GM10248 (cell line): ENCODE measurements at places on chromosomes 1 and 21.

- DNase-seq = no peak
Observed at GRCh38 chr21:29185172-29185571, 54.7 kb downstream of the MAP3K7CL start.

GRCh38 chr1:166471359-166471758 lies 304.6 kb upstream of the FAM78B start:
- no peak for DNase-seq

DNA sequence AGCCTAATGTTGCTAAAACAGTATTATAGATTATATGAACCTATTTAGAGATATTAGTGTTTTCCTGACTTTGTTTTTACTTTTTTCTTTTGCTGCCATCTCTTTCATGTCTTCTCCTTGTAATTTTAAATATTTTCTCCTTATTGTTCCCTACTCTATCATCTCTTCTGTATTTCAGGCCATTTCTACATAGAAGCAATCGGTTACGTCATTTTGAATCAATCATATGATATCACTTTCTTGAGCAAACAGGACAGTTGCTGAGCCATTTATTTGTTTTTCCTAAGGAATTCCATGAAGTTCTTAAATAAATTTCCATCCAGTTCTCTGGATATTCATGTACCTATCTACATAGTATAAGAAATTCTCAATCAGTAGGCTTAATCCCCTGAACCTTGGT lies 287.2 kb downstream of the NUF2 start:
- DNase-seq = no peak

- peak; percentile 55 for DNase-seq
Observed at GRCh38 chr21:36209626-36210171, 53.1 kb downstream of the DOP1B start.

GRCh38 chr1:52189898-52190480 lies 48.1 kb downstream of the ZFYVE9 start:
- DNase-seq = no peak

DNA sequence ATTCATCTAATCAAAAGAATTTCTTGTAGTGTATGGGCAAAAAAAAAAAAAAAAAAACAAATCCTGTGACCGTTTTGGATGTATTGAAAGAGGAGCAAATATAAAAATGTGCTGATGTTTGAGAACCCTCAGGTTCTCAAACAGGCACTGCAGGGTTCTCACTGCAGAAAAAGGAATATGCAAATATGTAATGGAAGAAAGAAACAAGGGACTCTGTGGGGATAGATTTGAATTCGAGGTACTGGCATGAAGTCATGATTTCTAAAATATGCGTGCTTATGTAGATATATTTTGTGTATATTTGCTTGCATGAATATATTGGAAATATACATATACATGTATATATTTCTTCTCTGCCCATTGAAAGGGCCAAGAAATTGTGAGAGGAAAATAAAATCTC lies 365.0 kb upstream of the RUNX1 start:
- no peak for DNase-seq

DNA sequence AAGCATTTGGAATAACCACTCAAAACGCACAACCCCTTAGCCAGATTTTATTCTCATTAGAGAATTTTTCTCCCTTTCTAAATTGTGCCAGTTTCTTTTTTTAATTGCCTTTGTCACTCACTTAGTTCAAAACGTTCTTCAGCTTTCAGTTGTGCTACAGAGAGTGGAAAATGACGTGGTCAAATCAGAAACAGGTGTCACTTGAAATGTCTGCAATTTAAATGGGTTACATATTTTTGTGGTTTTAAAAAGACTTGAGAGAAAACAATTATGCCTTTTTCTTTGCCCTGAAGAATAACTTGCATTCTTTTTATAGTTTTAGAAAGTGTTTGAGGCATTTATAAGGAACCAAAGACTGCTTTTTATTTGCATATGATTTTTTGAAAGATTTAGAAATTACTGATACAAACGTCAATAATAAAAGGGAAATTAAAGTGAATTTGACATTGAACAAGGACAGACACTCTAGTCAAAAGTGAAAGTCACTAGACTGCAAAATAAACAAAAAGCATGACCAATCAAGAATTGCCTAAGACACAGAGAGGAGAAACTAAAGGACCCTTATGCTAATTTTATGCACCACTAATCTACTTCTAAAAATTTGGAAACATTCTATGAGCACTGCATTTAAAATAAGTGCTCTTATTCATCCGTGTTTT lies 191.0 kb downstream of the TPR start:
- no peak for DNase-seq

DNA sequence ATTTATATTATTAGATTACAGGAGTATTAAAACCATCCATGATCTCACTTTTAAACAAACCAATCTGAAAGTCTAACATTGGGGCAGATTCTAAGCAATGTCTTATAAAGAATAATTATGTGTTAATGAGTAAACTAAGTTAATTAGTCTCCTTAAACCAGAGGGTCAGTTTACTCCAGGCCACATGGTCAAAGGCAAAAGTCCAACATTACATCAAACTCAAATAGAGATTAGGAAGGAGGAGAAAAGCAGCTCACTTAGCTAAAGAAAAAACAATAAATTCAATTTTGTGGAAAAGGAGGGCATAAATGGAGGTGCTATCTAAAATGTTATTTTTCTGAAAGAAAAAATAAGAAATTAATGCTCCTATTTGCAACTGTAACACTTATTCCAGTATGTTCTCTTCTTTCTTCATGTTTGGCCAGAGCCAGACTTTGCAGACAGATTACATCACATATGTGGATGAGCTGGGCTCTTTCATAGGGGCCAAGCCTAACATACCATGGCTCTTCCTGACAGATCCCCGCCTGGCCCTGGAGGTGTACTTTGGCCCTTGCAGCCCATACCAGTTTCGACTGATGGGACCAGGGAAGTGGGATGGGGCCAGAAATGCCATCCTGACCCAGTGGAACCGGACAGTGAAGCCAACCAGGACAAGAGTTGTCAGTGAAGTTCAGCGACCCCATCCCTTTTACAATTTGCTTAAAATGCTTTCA lies 24.3 kb upstream of the FMO2 start:
- no peak for DNase-seq

DNA sequence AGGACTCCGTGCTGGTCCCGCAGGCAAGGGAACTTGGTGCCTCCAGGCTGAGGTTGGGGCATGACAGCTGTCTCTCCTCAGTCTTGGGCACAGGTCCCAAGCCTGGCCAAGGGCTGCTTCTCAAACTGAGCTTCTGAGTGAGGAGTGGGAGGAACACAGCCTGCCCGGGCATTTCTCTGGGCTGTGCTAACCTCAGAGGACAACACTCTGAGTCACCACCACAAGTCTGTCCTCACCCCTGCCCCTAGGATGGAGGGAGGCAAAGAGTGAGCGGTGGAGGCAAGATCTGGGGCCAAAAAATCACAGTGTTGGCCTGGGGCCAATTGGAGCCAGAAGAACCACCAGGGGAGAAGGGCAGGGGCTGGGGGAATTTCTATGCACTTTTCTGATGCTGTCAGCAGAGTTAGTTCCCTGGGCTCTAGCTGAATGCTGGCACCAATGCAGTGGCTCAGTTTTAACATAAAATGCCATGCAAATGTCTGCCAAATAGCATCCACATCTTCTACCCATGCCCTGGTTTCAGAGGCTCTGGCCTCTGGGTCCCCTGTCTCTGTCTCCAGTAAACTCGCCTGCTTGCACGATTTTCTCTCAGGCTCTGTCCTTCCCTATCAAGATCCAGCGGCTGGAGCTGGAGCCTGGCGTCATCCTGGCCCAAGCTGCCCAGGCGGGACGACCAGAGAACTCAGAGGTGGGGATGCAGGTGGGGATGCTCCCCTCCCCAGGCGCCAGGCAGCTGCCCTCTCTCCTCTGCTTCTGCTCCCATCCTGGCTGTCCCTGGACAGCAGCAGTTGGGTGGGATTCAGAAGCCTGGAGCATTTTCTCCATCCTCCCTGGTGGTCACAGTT lies 11.0 kb upstream of the CDK18 start:
- DNase-seq = no peak

DNA sequence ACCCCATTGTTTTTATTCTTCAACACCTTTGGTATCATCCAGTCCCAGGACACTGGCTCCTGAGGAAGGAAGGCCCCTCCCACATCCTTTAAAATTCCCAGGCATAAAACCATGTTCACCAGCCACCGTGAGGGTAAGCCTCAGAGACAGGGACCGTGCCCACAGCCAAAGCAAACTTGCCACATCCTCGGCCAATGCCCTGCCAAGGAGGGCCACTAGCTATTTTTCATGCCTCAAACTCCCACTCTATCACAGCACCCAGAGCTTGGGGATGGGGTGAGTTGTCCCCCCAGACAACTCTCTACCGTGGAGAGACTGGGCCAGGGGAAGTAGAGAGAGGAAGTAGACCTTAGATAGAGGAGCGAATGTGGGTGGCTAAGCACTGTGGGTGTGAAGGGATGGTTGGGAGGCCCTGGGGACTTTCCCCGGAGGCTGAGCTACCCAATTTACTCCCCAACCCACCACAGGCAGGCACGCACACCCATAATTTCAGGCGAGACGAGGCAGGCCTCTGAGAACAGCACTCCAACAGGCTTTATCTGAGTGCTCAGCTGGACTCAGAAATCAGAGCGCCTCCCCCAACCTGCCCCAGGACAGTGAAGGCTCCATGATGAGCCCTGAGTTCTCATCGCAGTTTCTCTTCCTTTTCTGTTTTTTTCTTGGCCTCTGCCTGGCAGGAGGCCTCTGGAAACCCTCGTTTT lies 15.9 kb upstream of the BTG2 start:
- peak; percentile 87 for DNase-seq

DNA sequence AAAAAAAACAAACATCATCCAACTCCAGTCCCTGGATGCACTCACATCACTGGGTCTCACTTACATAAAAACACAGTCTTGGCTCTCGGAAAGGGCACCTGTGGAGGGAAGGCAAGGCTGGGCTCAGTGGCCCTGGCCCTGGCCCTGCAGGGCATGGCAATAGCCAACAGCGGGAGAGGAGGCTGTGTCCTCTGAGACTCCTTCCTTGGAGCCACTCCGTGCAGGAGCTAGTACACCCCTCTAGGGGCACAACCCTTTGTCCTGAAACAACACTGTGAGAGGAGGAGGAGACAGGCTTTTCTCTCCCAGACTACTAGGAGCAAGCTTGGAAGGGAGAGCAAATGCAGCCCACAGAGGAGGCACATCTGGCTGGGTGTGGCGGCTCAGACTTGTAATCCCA lies 28.0 kb downstream of the URB1 start:
- no peak for DNase-seq

GRCh38 chr1:4253935-4254334 lies 353.9 kb upstream of the C1orf174 start:
- DNase-seq = no peak

GRCh38 chr1:198167436-198167934 lies 10.7 kb downstream of the NEK7 start:
- DNase-seq = peak; percentile 17

DNA sequence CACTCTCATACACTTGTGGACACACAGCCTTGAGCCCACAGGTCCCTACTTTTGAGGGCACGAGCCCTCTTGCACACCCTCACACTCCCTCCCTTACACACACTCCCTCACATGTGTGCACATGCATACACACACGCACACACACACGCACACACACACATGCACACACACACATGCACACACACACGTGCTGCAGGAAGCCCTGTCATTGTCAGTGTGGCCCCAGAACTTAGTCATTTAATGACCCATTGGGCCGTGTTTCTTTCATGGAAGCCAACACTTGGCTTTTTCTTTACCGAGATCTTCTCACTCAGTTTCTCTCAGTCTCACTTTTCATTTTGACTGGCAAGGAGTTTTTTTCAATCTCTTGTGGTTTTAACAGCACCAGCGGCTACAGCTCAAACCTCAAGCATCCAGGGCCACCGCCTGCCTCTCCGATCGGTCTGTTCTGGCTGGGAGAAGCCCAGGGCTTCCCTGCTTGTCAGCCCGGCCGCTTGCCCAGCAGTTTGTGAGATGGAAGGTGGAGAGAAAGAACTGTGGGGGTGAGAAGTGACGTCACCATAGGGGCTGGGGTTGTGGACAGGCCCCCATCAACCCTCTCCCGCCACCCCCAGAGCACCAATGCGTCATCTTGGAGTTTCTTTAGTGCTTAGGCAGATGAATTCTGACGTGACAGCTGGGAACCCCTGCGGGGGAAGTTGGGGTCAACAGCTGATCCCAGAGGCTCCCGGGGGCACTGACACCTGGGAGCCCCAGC lies 15.8 kb upstream of the TNFRSF8 start:
- DNase-seq = peak; percentile 76

DNA sequence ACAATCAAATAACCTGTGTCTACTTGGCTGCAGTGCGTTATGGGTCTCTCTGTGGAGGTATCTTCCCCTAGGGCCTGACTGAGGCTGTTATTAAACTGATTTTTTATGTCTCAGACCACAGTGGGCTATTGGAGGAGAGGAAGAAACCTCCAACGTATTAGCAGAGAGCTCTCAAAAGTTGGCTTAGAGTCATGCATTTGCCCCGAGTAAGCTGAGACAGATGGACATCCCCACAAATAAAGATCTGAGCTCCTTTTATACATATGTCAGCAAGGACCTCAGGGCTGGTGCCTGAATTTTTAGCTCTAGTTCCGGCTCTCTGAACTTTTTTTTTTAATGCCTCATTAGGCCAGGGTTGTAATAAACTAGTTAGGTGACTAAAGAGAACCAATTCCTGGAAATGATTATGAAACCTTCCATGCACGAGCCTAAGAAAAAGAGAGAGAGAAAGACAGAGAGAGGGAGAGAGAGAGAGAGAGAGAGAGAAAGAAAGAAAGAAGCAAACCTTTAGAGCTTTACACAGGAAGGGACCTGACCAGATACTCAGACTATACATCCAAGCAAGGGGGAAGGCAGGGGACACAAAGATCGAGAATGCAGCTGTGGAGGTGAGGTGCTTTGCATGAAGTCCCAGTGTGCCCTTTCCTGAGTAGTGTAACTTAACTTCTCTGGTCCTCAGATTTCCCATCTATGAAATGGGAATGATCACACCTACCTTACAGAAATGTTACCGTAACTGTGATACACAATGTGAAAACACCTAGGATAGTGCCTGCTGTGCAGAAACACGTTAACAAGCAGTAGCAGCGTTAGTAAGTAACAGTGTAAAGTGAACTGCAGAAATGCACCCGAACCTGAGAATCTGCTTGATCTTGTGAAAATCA lies 8.4 kb upstream of the PIGR start:
- DNase-seq = no peak

DNA sequence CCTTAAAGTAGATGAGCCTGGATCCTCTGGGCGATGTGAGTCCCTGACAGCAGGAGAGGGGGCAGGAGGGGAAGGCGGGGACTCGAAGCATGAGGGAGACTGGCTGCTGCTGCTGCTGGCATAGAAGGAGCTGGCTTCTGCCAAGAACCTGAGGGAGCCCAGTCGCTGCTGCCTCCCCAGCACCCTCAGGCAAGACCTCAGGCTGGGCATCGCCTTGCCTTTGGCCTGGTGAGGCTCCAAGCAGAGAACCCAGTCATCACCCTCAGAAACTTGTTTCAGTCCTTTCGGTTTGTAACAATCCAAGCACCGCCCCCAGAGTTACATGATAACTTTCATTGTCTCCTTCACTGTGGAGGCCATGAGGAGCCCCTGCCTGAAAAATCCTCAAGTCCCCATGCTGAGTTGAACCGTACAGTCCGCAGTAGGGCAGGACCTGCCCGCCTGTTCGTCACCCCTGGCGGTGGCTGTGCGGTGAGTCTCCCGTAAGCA lies 38.8 kb downstream of the POFUT2 start:
- no peak for DNase-seq

GRCh38 chr21:41369105-41369919 lies 7.5 kb downstream of the MX2 start:
- peak; percentile 74 for DNase-seq

GRCh38 chr1:206909883-206910318 lies 11.8 kb downstream of the FCMR start:
- DNase-seq = no peak

GRCh38 chr1:75625795-75626194 lies 14.9 kb upstream of the SLC44A5 start:
- DNase-seq = no peak

- no peak for DNase-seq
Observed at GRCh38 chr1:150322310-150322709, 977 bp downstream of the PRPF3 start.

- DNase-seq = peak; percentile 18
Observed at GRCh38 chr1:81437649-81438048, 363.1 kb upstream of the ADGRL2 start.
